ENCODE measurements at places on chromosomes 4 and X.

GRCh38 chr4:137531168-137531985, 917 bp downstream of the PCDH18 start:
- DNase-seq, result peak; percentile 65

GRCh38 chr4:94345266-94345665, 2.6 kb upstream of the HPGDS start:
- DNase-seq, result no peak

GRCh38 chr4:78962597-78963115, 23.4 kb upstream of the PAQR3 start:
- DNase-seq, result peak; percentile 59

- DNase-seq, result no peak
Observed at GRCh38 chr4:13525606-13526281, 18.6 kb downstream of the NKX3-2 start.

GRCh38 chr4:102871772-102872171, 3.0 kb downstream of the CISD2 start:
- DNase-seq, result no peak

DNA sequence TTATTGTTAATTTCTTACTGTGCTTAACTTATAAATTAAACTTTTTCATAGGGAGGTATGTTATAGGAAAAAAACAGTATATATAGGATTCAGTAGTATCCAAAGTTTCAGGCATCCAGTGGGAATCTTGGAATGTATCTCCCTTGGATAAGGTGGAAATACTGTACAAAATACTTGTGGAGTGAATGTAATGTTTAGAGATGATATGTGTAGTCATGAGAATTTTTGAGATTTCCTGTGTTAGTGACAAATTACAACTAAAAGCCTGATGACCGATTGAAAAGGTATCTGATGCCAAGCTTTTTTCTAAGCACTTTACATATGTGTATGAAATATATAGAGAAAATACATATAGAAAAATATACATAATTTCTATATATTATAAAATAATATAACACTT, 69.2 kb downstream of the STK32B start:
- no peak for DNase-seq

DNA sequence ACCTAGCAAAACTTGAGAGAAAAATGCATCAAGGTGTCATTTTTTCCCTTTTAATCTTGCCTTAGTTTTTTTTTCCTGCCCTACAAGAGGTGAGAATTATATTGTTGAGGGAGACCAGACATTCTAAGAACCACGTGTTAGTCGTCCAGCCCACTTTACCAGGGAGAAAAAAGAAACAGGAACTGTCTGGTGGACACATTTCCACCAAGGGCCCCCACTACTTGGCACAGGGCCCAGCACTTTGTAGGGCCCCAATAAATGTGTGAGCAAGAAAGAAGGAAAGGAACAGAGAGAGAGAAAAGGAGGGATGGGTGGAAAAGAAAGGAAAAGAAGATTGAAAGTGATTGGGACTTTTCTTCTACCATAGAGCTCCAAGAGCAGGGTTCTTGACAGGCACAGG, 3.9 kb upstream of the EGFL6 start:
- no peak for DNase-seq

DNA sequence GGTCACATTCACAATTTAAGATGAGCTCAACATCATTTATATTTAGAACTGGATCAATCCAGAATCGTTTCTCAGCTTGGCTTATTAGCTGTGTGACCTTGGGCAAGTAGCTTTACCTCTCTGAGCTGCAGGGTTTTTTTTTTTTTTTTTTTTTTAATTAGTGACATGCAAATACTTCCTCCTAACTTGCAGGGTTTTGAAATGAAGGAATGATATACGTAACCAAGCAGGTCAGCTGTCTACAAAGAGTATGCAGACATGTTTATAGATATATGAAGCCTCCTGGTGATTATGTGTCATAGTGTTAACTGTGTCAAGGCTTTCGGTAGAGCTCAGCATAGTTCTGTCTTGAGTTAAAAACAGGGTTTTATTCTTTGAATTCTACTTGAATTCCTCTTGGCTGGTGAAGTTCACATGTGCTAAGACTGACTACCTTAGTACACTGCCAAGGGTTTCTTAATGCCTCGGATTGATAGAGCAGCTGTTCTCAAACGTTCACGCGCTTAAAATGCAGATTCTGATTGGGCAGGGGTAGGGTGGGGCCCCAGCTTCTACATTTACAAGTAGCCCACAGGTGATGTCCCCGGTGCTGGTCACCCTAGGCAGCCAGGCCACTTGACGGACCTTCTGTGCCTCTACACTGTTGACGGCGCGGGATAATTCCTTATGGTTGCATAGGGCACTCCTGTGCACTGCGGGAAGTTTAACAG, 654 bp upstream of the STS start:
- peak; percentile 16 for DNase-seq

GRCh38 chr4:111775556-111776297, 369.5 kb upstream of the FAM241A start:
- DNase-seq, result no peak

- DNase-seq, result no peak
Observed at GRCh38 chr4:107870236-107870635, 45.5 kb downstream of the SGMS2 start.

DNA sequence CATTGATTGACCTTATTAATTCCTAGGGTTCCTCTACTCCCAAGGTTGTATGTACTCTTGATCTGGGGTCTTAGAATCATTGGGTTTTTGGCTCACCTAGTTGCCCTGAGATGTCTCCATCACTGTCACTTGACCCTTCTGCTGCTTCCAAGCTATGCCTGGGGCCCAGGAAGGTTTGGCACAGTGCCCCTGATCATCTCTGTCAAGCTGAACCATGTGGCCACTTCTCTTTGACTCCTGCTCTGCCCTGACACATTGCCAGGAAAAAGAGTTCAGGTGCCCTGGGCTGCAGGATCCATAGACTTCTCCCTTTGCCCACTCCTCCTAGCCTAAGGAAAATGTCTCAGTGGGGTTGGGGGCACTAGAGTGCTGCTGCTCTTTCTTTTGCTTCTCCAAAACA, 3.9 kb upstream of the CHST7 start:
- no peak for DNase-seq

- peak; percentile 64 for DNase-seq
Observed at GRCh38 chr4:127634181-127634580, 1.4 kb downstream of the INTU start.

DNA sequence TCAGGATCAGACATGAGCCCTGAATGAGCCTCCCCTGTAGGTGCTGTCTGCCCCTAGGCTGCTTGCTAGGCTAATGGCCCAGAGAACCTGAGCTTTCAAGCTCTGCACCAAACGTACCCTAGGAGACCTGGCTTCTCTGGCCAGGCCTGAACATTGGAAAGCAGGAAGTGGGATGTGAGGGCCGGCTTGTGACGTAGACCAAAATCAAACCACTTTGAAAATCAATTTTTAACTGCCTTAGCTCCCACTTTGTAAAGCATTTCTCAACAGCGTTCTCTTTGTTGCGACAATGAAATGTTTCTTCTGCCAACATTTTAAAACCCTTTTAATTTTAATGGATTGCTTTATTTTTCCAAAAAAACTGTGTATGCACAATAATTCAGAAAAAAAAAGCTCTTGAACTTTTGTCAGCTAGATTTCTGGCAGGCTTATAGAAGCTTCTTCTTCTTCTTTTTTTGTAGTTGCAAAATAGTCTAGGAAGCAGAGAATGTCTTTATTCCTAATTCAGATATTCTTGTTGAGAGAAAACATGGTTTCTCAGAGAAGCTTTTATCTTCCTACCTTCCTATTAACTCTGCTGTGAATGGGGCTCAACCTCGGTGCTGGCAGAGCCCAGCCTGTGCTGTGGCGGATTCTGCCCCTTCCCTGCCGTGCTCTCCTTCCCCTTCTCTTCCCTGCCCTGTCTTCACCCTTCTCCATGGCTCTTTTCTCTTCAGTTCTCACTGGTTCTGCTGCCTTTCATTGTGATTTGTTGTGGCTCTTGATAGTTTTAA, 145.2 kb upstream of the SFRP2 start:
- no peak for DNase-seq

DNA sequence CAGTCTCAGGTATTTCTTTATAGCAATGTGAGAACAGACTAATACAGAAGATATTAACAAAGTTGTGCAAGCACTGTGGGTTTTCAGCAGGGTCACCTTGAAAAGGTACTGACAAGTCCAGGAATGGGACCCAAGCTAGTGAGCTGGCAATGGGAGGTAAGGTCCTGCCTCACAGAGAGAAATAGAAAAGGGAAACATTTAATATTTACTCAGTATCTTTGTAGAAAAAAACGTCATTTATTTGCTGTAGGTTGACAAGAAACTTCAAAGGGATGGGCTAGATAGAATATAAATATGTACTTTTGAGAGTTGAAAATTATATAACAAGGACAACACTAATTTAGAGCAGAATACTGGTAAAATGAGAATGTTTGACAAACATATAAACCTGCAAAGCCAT, 89.0 kb downstream of the GPRIN3 start:
- no peak for DNase-seq

- DNase-seq, result no peak
Observed at GRCh38 chrX:109624641-109625616, at the start of gene KCNE5. Gene KCNE5 (minus strand): TSS chrX:109625172. CDS start chrX:109625020, 152 bp downstream.

DNA sequence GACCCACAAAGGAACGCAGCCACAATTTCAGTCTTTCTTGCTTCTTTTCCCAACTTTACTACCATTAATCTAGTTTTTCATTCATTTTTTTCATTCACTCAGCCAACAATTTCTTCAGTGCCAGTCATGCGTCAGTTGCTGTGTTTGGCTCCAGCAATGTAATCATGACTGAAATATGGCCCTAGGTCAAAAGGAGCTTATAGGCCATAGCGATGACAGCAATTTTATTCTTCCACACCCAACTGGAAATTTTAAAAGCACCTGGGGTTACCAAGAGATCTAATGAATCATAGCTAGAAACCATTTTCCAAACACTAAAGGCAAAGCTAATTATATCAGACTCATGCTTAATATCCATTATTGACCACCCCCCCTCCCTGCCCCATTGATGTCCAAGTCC, 29.8 kb upstream of the C1QTNF7 start:
- no peak for DNase-seq

DNA sequence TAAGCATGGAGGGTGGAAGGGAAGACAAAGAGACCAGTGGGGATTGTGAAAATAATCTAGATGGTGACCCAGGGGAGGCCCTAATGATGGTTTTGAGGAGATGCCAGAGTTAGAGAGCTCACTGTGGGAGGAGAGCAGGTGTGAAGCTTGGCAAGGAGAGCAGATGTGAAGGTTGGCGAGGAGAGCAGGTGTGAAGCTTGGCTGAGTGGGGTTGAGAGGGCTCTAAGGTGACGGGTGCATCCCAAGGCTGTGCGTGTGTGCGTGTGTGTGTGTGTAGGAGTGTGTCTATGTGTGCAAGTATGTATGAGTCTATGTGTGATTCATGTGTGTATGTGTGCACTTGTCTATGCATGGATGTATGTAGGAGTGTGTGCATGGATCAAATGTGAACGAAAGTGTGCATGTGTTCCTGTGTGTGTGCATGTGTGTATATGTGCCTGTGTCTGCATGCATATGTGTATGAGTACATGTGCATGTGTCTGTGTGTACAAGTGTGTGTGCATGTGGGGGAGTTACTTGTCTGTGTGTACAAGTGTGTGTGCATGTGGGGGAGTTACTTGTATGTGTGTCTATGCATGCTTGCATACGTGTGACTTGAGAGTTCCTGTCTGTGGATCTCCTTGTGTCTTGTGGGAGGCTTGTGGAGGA, 72.0 kb downstream of the EVC start:
- no peak for DNase-seq
